Fibroblast of skin of right biceps (primary cell): ENCODE measurements at places on chromosomes 3 and 15.
A peak's percentile ranks its signal among the peaks of the same experiment; 100 is the strongest.

DNA sequence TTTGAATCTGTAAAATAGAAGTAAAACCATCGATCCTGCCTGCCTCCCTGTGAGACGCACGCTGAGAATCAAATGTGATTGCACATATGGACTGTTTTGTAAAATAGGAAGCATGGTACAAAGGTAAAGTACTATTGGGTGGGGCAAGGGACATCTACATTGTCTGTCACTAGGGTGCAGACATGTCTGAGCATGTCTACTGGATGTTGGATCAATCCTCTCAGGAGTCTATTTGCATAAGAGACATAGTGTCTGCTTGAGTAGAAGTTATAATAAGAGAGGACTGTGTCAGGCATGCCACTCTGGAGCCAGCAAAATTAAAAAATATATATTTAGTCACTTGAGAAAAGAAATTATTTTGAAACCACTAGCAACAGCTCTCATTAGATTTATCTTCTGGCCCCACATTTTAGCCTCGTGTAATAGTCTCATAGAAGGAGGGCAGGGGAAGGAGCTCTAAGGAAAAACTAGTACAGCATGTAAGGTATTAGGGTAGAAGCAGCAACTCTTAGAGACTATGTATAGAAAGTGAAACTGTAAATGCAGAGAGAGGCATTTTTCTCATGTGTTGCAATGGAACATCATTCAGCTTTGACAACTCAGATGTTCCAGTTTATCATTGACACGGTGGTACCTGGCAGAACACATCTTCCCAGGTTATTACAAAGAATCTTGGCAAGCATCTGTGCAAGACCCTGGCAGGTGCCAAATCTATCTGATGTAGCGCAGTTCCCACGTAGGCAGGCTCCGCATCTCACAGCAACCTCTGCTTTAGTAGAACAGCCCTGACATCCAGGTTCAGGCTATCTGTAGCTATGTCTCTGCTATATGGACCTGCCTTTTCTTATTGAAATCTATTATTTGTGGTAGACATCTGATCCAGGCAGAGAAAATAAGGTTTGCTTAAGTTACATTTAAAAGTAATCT is 85.2 kb upstream of the CHL1 start:
- DNase-seq: no peak

DNA sequence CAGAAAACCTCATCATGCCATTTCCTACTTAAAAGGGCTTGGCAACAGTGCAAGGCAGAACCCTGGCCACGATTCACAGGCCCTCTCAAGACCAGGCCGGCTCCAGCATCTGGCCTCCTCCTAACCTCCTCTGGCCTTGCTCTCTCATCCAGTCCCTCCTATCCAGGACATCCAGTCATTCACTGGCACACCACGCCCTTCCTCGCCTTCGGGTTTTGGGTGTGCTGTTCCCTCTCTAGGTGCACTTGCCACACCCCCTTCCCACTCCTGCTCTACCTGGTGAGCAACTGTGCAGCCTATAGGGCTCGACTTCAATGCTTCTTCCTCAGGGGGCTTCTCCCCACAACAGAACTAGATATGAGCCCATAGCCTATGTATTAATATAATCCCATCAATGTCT is 317.1 kb downstream of the ARRDC4 start:
- DNase-seq: no peak

DNA sequence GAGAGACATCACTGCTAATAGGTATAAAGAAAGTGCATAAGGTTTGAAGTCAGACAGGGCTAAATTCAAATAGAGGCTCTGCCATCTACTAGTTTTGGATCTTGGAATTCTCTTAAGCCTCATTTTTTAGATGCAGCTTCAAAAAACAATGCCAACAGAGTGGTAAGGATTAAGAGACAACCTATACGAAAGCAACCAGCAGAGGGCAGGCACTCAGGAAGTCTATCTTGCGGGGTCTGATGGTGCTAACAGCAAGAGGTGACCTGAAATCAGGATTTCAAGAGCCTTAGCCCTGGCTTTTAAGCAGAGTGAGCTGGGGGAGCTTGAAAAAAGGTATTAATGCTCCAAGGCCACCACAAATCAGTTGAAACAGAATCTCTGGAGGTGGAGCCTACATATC is 40.7 kb downstream of the LDHAL6B start:
- peak; percentile 70 for DNase-seq

DNA sequence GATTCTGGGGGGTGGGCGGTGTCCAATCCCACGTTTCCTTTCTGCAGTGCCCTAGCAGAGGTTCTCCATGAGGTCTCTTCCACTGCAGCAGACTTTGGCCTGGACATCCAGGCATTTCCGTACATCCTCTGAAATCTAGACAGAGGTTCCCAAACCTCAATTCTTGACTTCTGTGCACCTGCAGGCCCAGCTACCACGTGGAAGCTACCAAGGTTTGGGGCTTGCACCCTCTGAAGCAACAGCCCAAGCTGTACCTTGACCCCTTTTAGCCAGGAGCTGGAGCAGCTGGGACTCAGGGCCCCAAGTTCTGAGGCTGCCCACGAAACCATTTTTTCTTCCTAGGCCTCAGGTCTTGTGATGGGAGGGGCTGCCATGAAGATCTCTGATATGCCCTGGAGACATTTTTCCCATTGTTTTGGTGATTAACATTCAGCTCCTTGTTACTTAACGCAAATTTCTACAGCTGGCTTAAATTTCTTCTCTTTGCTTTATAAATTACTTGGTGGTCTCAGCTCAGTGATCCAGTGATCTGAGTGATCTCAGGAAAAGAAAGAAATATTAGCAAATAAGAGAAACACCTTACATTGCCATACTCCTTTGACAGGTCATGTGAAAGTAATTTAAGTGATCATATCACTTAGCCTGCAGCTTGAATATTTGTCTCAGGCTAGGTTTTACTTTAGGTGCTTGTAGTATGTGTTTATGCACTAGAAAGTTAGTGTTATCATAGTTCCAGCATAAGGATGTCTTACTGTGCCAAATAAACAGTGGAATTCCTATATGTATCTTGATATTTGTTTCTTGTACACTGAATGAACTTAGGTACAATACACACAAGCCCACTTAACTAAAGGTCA is 3.0 kb downstream of the SNAP23 start:
- no peak for DNase-seq

GRCh38 chr15:77224352-77224751 is 153.4 kb upstream of the TSPAN3 start:
- no peak for DNase-seq
